ENCODE measurements at places on chromosomes 5 and 9. TPM values are rescaled to one million over a fixed set of nuclear protein-coding genes. Genes with fewer than 3 reads are reported as not detected.

DOCK8 gene
- total RNA-seq, result 110 TPM

SPAAR gene
- not detected for total RNA-seq

PCDHA9 gene
- total RNA-seq, result not detected

HRH2 gene
- total RNA-seq, result 8.7 TPM

DNA sequence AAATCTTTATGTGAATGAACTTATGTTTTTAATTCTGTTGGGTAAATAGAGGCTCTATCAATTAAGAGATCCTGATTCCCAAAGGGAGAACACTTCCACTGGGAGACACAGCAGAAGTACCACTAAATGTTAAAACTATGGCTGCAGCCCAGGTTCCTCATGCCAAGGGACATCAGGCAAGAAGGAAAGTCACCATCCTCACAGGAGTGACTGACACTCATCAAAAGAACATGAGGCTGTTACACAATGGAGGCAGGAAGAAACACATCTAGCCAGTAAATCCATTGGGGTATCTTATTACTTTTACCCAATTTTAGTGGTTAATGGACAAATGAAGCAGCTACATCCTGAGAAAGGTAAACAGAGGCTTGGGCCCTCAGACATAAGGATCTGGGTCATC is 94.4 kb downstream of the MAPKAP1 start:
- DNase-seq, result no peak

GRCh38 chr9:1049641-1050040 is 516 bp upstream of the DMRT2 start:
- peak; percentile 29 for DNase-seq

- no peak for DNase-seq
Measured at GRCh38 chr9:72583370-72583769, 62.0 kb downstream of the TMC1 start.

DNA sequence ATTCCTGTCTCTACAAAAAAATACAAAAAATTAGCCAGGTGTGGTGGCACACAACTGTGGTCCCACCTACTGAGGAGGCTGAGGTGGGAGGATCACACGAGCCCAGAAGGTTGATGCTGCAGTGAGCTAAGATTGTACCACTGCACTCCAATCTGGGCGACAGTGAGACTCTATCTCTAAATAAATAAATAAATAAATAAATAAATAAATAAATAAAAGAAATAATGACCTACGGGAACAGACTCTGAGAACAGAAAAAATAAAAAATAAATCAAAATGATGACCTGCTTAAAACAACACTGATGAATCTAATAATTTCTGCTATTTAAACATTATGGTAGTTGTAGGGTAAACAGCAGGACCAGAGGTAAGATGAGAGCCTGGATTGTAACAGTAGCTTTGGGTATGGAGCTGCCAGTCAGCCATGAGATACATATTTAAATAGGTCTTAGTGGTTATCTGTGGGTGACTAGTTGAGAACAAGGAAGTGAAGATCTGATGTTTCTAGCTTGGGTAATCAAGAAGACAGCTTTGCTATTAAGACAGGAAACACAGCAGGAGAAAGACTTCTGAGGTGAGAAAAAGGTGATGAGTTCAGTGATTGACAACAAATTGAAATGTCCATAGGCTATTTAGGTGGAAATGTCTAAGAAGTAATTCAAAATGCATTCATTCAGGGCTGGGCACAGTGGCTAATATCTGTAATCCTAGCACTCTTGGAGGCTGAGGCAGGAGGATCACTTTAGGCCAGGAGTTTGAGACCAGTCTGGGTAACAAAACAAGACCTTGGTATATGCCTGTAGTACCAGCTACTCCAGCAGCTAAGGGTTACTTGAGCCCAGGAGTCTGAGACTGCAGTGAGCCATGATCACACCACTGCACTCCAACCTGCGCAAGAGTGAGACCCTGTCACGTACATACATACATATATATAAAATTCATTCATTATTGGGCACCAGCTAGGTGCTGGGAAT is 11.0 kb downstream of the RNF145 start:
- no peak for DNase-seq

- DNase-seq, result no peak
Measured at GRCh38 chr5:150143350-150144245, 12.0 kb downstream of the PDGFRB start.

GRCh38 chr9:80369641-80370040 is 797.9 kb downstream of the TLE4 start:
- no peak for DNase-seq

- no peak for DNase-seq
Measured at GRCh38 chr9:133661846-133662540, 25.8 kb downstream of the DBH start.

- no peak for DNase-seq
Measured at GRCh38 chr9:88559661-88560060, 24.7 kb downstream of the NXNL2 start.

- DNase-seq, result no peak
Measured at GRCh38 chr5:6574111-6574510, 58.7 kb downstream of the NSUN2 start.

- DNase-seq, result no peak
Measured at GRCh38 chr9:76911971-76912370, 6.1 kb upstream of the PRUNE2 start.

DNA sequence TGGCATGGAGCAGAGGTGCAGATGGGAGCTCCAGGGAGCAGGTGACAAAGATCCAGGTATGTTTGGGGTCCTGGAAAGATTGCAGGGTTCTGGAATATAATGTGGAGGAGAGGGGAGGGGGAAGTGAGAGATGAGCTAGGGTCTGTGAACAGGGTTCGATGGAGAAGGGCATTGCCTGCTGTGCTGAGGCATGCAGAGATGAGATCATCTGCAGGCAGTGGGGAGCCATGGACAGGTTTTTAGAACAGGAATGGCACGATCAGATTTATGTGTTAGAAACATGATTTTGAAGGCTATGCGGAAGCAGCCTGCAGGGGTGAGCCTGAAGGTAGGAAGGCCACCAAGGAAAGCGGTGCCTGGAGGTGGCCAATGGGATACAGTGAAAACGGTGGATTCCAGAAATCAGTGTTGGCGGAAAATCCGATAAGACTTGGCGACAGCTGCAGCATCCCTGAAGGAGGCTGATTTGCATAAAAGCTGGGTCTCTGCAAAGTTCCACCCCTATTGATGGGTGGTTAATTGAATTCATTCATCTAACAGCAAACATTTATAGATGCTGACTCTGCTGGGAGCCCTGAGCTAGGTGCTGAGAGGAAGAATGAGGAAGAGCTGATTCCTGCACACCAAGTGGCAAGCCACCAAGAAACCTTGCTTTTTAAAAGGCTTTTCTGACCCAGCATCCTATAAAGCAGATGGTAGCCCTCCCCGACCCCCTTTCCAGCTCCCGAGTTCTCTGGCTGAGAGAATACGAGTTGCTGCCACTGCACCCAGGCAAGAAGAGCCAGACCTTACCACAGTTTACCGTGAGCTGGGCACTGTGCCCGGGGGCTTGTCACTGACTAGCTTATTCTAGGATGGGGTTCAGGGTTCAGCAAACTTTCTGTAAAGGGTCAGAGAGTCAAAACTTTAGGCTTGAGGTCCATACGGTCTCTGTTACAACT is 139.2 kb upstream of the SMIM23 start:
- DNase-seq, result no peak

DNA sequence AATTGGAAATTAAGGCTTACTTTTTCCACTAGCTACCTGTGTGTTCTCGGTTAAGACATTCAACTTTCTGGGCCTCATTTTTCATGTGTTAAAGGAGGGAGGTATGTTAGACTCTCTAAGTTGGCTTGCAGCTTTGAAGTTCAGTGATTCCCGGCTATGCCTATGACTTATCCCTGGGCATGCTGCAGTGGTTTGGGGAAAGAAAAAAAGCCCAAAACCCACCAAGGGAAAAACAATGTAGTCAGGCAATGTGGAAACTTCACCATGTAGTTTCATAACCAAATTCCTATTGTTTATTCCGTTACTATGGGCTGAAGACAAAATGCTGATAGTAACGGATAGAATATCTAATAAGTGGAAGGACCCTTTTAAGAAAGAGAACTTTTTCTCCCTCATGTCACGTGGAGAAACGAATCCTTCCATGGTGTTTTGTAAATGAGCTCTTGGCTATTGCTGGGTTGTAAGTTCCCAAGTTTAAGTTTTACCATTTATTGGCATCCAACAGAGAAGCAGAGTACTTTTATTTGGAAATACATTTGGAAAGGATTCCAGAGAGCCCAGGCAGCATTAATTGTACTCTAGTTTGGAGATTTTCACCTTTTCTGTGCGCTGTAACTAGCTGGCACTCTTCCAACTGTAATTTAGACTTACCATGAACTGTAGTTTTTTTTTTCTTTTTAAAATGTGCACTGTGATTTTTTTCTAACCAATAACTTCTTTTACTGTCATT is 84.9 kb upstream of the MPDZ start:
- no peak for DNase-seq

GRCh38 chr9:3288686-3289085 is 237.1 kb downstream of the RFX3 start:
- DNase-seq, result no peak

DNA sequence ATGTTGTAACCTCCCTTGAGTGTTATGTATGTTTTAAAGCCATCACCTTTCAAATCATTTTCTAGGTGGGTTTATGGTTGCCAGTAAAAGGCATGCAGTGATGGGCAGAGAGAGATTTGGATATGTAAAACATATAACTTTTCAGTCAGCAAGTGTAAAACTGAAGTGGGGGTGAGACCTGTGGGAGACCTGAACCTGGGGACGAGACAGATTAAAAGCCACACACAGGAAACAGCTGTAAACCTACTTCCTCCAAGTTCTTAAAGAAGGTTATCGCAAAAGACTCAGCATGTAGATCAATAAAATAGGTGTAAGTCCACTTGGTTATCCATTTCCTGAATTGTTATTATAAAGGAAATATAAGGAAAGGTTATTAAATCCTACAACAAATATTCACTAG is 76.6 kb downstream of the YIPF5 start:
- no peak for DNase-seq

- no peak for DNase-seq
Measured at GRCh38 chr5:72144762-72145161, 37.5 kb downstream of the MAP1B start.

- no peak for DNase-seq
Measured at GRCh38 chr5:155651-156410, 35.5 kb upstream of the LRRC14B start.

DNA sequence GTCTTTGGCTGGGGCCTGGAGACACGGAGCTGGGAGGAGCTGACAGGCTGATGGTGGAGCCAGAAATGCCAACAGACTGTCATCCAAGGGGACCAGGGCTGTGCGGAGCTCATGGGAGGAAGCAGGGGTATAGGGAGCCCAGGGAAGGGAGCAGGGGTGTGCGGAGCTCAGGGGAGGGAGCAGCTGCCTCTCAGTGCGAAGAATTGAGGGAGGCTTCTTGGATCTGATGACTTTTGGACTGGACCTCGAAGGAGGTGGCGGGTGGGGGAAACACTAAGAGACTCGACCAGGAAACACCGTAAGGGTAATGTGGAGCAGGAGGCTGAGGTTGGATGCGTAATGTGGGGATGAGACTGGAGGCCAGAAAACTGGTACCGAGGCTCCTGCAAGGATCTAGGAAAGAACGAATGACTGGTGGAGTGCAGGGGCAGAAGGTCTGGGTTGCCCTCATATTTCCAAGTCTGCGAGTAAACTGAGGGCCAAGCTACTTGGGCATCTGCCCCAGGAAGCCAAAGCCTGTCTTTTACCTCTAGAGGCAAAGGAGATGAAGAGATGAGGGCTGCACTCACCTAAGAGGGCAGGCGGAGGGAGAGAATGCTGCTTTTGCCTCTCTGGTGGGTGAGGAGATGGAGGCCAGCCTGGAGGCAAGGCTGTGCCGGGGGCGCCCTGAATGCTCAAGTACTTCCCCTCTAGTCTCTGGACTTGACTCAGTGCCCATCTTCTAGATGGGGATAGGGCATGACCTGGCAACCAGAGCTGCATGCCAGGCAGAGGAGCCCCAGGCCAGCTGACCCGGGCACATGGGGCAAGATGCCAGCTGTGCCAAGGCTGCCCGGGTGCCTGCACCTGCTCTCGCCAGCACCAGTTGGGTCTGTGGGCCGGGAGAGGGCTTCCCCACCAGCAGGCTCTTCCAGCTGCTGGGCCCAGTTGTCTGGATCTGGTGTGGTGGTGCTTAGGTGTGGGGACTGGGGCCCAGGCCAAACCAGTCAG is 2.3 kb downstream of the PTGS1 start:
- no peak for DNase-seq

- no peak for DNase-seq
Measured at GRCh38 chr5:151255621-151256286, 2.8 kb downstream of the GM2A start.
